PC-3 (cell line): ENCODE measurements at places on chromosomes 5 and 9. TPM values are rescaled to one million over a fixed set of nuclear protein-coding genes. Genes with fewer than 3 reads are reported as not detected.

GRCh38 chr5:14310901-14311300 lies 167.8 kb downstream of the TRIO start:
- H3K36me3 ChIP-seq, result peaks cover 76% of the 10 kb centered on the region
- no peak overlapping the region for H3K4me3 ChIP-seq
- no peaks in the 10 kb centered on the region for H3K27me3 ChIP-seq
- H3K27ac ChIP-seq, result no peak overlapping the region

JMY gene
- 4.3 and 5.7 TPM in 2 replicates for total RNA-seq

DNA sequence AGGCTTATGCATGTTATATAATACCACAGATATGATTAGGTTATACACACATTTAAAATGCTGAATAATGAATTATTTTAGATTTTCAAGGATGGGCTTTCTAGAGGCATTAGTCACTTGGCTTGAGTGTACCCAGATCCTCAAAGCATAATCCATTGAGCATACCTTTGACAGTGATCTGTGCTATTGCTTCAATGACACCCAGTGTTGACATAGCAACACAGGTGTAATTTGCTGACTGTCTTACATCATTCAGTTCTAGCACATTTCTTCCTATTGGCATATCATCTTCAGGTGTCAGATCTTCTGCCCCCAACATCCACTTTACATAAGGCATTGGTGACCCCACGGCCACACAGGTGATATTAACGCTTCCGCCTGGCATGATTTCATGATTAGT lies 721.5 kb upstream of the DMAC1 start:
- DNase-seq, result no peak
- H3K27me3 ChIP-seq, result no peaks in the 10 kb centered on the region
- H3K27ac ChIP-seq, result no peak overlapping the region
- no peaks in the 10 kb centered on the region for H3K4me1 ChIP-seq
- H3K4me3 ChIP-seq, result no peak overlapping the region

DNAJC25 gene
- 5.1 and 5.9 TPM in 2 replicates for total RNA-seq

DNA sequence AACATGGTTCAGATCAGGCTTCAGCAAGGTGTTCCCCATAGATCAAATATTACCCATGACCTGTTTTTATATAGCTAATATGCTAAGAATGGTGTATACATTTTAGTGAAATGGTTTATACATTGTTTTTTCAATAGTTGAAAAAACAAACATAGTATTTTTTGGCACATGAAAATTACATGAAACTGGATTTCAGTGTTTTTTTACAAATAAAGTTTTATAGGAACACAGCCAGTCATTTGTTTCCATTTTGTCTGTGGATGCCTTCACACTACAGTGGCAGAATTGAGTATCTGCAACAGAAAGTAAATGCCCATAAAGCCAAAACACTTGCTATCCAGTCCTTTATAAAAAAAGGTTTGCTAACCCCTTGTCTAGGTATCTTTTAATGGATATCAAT lies 134.5 kb upstream of the TNFAIP8 start:
- no peak overlapping the region for H3K4me3 ChIP-seq
- H3K27ac ChIP-seq, result no peak overlapping the region
- no peaks in the 10 kb centered on the region for H3K36me3 ChIP-seq
- no peak for DNase-seq

GRCh38 chr9:8374471-8374870 lies 574.9 kb upstream of the DMAC1 start:
- DNase-seq, result no peak
- no peaks in the 10 kb centered on the region for H3K36me3 ChIP-seq
- H3K4me3 ChIP-seq, result no peak overlapping the region
- H3K4me1 ChIP-seq, result no peaks in the 10 kb centered on the region
- no peak overlapping the region for H3K27ac ChIP-seq

- DNase-seq, result no peak
- no peaks in the 10 kb centered on the region for H3K27me3 ChIP-seq
- H3K4me3 ChIP-seq, result no peak overlapping the region
- peaks cover 4% of the 10 kb centered on the region; the same call in 1 of the 2 replicates for H3K36me3 ChIP-seq
- no peaks in the 10 kb centered on the region for H3K4me1 ChIP-seq
Observed at GRCh38 chr9:134748591-134748990, 107.0 kb downstream of the COL5A1 start.

DNA sequence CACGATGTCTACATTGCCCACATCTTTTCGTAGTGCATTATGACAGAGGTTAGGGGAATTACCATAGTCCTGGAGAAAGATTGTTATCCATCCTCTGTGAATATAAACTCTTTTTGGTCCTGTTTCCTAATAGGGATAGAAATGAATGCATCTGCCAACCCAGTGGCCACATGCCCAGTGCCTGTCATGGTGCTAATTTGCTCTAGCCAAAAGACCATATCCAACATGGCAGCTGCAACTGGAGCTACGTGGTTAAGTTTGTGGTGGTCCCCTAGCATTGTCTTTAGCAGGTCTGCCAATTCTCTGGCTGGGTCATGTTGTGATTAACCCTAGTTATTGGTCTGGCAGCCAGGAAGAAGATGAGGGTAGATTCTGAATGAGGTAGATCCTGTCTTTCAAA lies 87.5 kb downstream of the FGF18 start:
- no peak overlapping the region for H3K4me3 ChIP-seq
- peaks cover 2% of the 10 kb centered on the region for H3K4me1 ChIP-seq
- no peak for DNase-seq
- H3K27me3 ChIP-seq, result peaks cover 6% of the 10 kb centered on the region; the same call in 1 of the 2 replicates
- H3K36me3 ChIP-seq, result no peaks in the 10 kb centered on the region
- no peak overlapping the region for H3K27ac ChIP-seq

DNA sequence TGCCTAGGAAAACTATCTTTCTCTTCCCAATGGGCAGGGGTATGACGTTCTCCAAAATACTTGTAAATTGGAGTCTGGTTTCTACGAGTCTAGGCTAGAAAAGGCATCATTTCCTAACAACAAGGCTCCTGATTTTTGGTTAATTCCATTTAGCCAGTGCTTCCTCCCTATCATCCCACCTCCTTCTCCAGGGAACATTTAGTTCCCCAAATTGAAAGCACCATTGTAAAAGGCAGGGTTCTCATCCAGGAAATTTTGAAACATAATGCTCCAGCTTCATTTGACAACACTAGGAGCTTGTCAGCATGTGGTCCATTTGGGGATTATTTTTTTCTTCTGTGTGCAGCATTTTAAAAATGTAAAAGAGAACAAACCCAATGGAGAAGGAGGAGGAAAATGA lies 256.5 kb upstream of the GRIA1 start:
- no peak for DNase-seq
- H3K36me3 ChIP-seq, result no peaks in the 10 kb centered on the region
- H3K4me3 ChIP-seq, result no peak overlapping the region
- H3K27ac ChIP-seq, result no peak overlapping the region
- H3K4me1 ChIP-seq, result no peaks in the 10 kb centered on the region

- DNase-seq, result no peak
- no peaks in the 10 kb centered on the region for H3K36me3 ChIP-seq
Observed at GRCh38 chr5:13558408-13558807, 386.1 kb downstream of the DNAH5 start.

- H3K4me1 ChIP-seq, result peaks cover 25% of the 10 kb centered on the region
- peak overlapping the region; percentile 89 for H3K4me3 ChIP-seq
- H3K27ac ChIP-seq, result peak overlapping the region; percentile 67
- H3K27me3 ChIP-seq, result no peaks in the 10 kb centered on the region
- DNase-seq, result no peak
Observed at GRCh38 chr9:4680173-4680525, 780 bp downstream of the CDC37L1 start.
